ENCODE measurements at places on chromosomes 6 and 20. TPM values are rescaled to one million over a fixed set of nuclear protein-coding genes. Genes with fewer than 3 reads are reported as not detected.

GRCh38 chr6:5968817-5969734 is 37.6 kb downstream of the NRN1 start:
- DNase-seq, result peak; percentile 21
- H3K27ac ChIP-seq, result no peak overlapping the region
- no peaks in the 10 kb centered on the region for H3K36me3 ChIP-seq
- no peaks in the 10 kb centered on the region for H3K27me3 ChIP-seq
- no peak overlapping the region for H3K4me3 ChIP-seq

DNA sequence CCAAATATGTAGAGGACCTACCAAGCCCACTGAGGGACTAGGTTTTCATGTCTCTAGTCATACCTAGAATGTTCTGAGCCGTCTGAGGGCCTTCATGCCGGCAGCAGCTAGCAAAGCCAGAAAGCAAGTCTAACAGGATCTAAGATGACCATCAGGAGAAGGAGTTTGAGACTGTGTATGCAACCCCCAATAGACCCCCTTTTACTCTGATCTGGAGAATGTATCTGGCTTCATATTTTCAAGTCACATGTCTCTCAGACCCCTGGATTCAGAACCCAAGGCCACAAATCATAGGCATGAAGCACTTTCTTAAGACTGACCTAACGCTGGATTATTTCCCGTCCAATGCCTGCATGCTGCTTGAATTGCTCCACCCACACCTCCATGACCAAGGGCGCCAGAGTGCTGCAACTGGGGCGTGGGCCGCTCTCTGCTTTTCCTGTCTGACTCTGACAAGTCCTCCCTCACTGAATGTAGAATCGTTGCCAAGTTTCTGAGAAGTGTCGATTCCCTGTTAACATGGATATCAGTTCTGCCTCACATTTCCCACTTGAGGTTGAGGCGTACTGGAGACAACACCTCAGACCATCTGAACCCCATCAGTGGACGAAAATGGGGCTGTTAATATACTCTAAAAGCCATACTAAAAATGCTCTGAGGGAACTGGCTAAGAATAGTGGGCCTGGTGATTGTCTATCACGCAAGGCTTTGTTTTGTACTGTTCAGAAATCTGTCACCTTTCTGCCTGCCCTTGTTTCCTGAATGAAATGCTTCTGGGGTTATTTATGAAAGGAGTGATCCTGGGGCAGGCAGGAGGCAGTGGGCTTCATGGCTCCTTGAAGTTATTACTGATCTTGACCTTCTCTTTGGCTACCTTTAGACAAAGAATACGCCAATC is 23.9 kb upstream of the ASXL1 start:
- peaks cover 18% of the 10 kb centered on the region for H3K36me3 ChIP-seq
- H3K4me3 ChIP-seq, result no peak overlapping the region
- no peaks in the 10 kb centered on the region for H3K27me3 ChIP-seq
- no peak overlapping the region for H3K27ac ChIP-seq
- peaks cover 8% of the 10 kb centered on the region for H3K4me1 ChIP-seq

DNA sequence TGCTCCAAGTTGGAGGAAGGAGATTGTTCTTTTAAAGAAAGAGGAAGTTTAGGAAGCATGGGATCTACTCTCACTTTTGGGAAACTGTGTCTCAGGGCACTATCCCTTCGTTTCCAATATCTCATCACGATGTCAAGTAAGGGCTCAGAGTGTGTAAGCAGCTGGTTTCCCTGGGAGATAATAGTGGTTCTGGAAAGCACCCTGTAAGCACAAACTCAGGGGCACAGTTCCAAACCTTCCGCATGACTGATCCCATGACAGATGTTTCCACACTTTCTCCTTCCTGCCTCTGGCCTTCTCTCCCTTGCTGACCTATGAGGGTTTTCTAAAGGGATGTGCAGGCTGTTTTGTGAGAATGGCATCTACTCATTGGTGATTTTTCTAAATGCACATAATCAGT is 33.9 kb downstream of the ADTRP start:
- peaks cover 4% of the 10 kb centered on the region for H3K4me1 ChIP-seq
- no peak for DNase-seq
- no peaks in the 10 kb centered on the region for H3K36me3 ChIP-seq
- no peak overlapping the region for H3K27ac ChIP-seq
- H3K4me3 ChIP-seq, result no peak overlapping the region
- no peaks in the 10 kb centered on the region for H3K27me3 ChIP-seq

- H3K27me3 ChIP-seq, result no peaks in the 10 kb centered on the region
- no peak for DNase-seq
- no peak overlapping the region for H3K4me3 ChIP-seq
- no peak overlapping the region for H3K27ac ChIP-seq
- no peaks in the 10 kb centered on the region for H3K4me1 ChIP-seq
Measured at GRCh38 chr6:89273816-89274215, 41.3 kb downstream of the GABRR2 start.

Gene WASF1
- 25.3 TPM for total RNA-seq

Gene EPM2A
- 17.8 TPM for total RNA-seq

Gene MCM9
- total RNA-seq, result 16.6 TPM

- H3K4me3 ChIP-seq, result peak overlapping the region; percentile 26
- peaks cover 15% of the 10 kb centered on the region for H3K4me1 ChIP-seq
- DNase-seq, result peak; percentile 94
- H3K27ac ChIP-seq, result peak overlapping the region; percentile 10
Measured at GRCh38 chr20:51311636-51312479, 230.7 kb downstream of the NFATC2 start.
